ENCODE measurements at places on chromosomes 3 and 15.

GRCh38 chr3:7001370-7001769, 140.5 kb downstream of the GRM7 start:
- H3K27me3 ChIP-seq, result no peaks in the 10 kb centered on the region
- no peak for DNase-seq
- no peak overlapping the region for H3K4me3 ChIP-seq
- no peak overlapping the region for H3K27ac ChIP-seq

- H3K27me3 ChIP-seq, result peaks cover 10% of the 10 kb centered on the region
- peak overlapping the region; percentile 77 for H3K27ac ChIP-seq
- DNase-seq, result no peak
Measured at GRCh38 chr15:72786676-72787345, 3.3 kb upstream of the ADPGK start.

DNA sequence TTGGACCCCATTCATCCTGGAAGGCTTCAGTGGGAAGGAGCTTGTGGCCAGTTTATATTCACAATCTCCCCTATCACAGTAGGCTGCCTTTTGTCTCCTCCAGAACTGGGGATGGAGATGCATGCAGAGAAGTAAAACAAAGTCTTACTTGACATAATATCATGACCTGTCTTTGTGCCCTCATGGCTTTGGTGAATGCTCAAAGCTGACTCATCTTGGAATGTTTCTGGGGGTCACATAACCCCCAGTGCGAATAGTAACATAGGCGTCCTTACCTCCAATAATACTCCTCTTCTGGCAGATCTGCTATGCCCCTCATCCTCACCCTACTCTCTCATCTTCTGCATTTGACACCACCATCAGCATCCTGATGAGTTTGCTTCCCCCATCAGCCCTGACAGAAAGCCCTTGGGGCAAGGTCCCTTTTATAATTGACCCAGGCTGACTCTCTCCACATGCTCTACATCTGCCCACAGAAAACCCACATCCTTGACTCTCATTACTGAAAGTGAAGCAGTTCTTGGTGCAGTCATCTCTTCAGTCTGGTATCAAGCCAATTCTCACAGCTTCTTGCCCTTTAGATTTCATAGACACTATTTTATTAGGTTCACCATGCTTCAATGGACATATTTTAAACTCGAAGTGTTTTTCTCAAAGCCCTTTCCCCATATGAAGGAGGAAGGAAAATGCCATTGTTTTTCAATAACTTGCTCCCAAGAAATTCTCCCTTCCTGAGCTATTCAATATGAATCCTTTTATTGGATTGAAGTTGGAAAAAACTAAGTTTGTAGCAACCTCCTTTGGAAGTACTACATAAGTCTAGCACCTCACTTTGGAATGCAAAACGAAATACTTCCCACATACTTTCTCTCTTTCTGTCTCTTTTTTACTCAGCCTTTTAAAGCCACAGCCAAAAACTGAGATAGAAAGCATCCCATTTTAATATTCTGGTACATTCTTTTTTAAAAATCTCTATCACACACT, 36.6 kb downstream of the OSTN start:
- H3K27ac ChIP-seq, result no peak overlapping the region
- H3K4me3 ChIP-seq, result no peak overlapping the region
- H3K27me3 ChIP-seq, result peaks cover 10% of the 10 kb centered on the region
- peaks cover 5% of the 10 kb centered on the region for H3K4me1 ChIP-seq
- DNase-seq, result no peak

DNA sequence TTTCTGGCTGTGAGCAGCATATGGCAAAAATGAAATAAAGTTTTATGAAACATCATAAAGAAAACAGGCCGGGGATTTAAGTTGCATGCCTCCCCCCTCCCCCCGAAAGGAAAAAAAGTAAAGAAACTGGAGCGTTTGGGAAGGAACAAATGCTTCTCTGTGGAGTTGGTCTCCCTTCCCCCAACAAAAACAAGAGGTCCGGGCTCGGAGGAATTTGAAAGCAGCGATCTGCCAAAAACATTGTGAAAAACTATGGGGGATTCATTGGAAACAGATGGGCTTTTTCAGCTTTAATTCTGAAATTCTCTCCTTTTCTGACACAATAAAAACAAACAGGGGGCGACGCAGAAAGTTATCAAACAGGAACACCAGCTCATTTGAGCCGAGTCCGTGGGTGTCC, 17.0 kb downstream of the RGMA start:
- H3K27ac ChIP-seq, result no peak overlapping the region
- H3K36me3 ChIP-seq, result no peaks in the 10 kb centered on the region
- H3K4me1 ChIP-seq, result peaks cover 13% of the 10 kb centered on the region
- H3K4me3 ChIP-seq, result peak overlapping the region; percentile 31
- no peak for DNase-seq
- H3K27me3 ChIP-seq, result peaks cover 64% of the 10 kb centered on the region

GRCh38 chr15:78915341-78916087, 29.3 kb downstream of the CTSH start:
- H3K27me3 ChIP-seq, result no peaks in the 10 kb centered on the region
- H3K36me3 ChIP-seq, result peaks cover 32% of the 10 kb centered on the region
- no peak for DNase-seq
- H3K4me3 ChIP-seq, result no peak overlapping the region
- peaks cover 15% of the 10 kb centered on the region for H3K4me1 ChIP-seq
- no peak overlapping the region for H3K27ac ChIP-seq

DNA sequence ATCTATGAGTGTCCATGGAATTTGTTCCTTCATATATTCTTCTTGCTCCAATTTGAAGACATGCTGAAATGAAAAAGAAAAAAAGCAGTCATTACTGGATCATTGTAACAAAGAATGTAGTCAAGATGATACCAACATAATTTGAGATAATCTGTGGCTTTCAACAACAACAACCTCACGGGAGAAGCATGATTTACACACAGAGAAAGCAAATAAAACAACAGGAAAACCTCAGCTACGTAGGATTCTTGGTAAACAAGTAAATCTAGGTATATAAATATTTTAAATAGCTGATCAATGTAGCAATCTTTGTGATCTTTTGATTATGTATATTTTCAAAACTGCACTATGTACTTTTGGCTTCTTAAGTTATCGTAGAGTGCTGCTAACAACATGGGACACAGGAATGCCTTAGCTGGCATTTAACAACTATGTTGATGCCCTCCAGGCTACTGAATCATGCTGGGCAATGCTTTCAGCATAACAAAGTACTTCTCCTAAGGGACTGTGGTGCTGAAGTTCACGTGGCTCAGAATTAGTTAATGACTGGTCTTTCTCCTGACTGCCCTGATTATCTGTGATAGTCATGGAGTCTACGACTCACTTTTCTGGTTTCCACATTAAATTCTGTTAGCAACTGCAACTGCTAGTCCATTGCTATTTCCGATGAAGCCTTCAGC, 96.5 kb upstream of the MYO5C start:
- no peaks in the 10 kb centered on the region for H3K27me3 ChIP-seq
- DNase-seq, result no peak
- peaks cover 4% of the 10 kb centered on the region for H3K4me1 ChIP-seq

DNA sequence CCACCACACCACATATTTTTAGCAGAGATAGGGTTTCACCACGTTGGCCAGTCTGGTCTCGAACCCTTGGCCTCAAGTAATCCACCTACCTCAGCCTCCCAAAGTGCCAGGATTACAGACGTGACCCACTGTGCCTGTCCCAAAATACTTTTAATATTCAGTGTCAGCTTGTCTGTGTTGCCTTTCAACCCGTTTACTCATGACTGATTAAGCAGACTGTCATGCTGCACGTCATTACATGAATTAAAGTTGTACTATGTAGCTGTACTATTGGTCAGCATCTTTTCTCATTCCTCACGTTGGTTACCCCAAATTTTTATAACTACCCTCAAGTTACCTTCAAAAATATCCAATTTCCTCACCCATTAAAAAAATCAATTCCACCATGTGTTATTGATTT, 48.7 kb upstream of the GADL1 start:
- DNase-seq, result no peak
- H3K36me3 ChIP-seq, result no peaks in the 10 kb centered on the region
- H3K27me3 ChIP-seq, result no peaks in the 10 kb centered on the region

DNA sequence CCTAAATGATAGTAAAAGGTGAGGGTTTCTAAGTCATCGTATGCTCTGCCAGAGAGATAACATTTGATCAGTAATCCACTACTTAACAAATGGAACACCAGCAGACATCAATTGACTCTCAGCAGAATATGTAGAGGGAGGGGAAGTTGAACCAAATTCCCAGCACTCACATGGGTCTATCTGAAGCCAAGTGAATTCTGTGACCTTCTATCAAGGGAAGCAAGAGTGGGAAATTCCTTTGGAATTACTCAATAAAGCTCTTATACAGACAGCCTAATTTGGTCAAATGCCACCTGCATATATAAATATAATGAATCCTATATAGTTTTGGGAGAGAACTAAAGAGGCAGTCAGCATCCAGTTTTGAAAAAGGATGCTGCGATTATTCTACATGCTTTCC, 15.8 kb upstream of the KCNMB2 start:
- H3K27ac ChIP-seq, result no peak overlapping the region
- H3K4me1 ChIP-seq, result no peaks in the 10 kb centered on the region
- no peaks in the 10 kb centered on the region for H3K27me3 ChIP-seq
- H3K4me3 ChIP-seq, result no peak overlapping the region
- no peaks in the 10 kb centered on the region for H3K36me3 ChIP-seq

GRCh38 chr3:138901567-138901966, 45.4 kb downstream of the FOXL2 start:
- H3K36me3 ChIP-seq, result no peaks in the 10 kb centered on the region
- H3K4me1 ChIP-seq, result no peaks in the 10 kb centered on the region
- no peak overlapping the region for H3K4me3 ChIP-seq
- H3K27me3 ChIP-seq, result peaks cover 3% of the 10 kb centered on the region

GRCh38 chr15:48945386-48945785, 18.3 kb downstream of the SHC4 start:
- H3K36me3 ChIP-seq, result no peaks in the 10 kb centered on the region
- H3K27ac ChIP-seq, result no peak overlapping the region
- H3K4me1 ChIP-seq, result peaks cover 13% of the 10 kb centered on the region
